ENCODE measurements at places on chromosomes 7 and 10. TPM values are rescaled to one million over a fixed set of nuclear protein-coding genes. Genes with fewer than 3 reads are reported as not detected.

- H3K4me3 ChIP-seq = no peak overlapping the region
- no peak overlapping the region for H3K27ac ChIP-seq
- no peaks in the 10 kb centered on the region for H3K36me3 ChIP-seq
Measured at GRCh38 chr10:30384701-30385201, 35.7 kb upstream of the MTPAP start.

- no peaks in the 10 kb centered on the region for H3K36me3 ChIP-seq
- no peaks in the 10 kb centered on the region for H3K27me3 ChIP-seq
- no peak overlapping the region for H3K4me3 ChIP-seq
- no peak for DNase-seq
- H3K4me1 ChIP-seq = peaks cover under 1% of the 10 kb centered on the region
- no peak overlapping the region for H3K27ac ChIP-seq
Measured at GRCh38 chr10:8289186-8289924, 234.9 kb downstream of the GATA3 start.

DNA sequence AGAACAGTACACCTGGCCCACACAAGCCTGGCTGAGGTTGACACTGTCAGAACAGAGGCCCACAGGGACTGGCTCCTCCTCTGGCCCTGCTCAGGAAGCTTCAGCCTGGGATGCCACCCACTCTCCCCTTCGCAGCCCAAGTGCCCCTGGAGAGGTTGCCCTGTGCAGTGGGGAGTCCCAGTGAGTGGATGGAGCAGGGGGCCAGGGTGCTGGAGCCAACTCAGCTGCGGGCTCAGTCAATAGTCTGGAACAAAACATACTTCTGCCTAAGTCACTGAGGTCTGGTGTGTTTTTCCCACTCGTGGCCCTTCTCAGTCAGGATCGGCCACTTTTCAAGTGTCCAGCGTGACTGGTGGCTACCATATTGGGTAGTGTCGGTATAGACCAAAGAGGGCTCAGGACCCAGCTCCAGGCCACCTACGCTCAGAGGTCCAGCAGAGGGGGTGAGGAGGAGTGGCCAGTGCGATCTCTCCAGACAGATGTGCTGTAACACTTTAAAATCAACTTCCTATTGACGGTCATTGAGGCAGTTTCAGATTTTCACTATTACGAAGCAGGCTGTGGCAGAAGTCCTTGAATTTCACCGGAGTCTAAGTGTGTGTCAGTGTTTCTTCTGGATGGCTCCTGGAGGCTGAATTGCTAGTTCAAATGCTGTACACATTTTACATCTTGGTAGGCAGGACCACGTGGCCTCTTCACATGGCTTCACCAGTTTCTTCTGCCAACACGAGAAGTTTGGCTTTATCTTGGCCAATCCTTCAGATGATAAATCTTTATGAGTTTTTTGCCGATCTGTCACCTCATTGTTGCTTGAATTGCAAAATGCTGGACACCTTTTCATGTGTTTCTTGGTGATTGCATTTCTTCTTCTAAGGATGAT lies 994 bp upstream of the GCK start:
- no peak for DNase-seq
- H3K4me1 ChIP-seq = peaks cover 4% of the 10 kb centered on the region
- H3K36me3 ChIP-seq = no peaks in the 10 kb centered on the region
- H3K4me3 ChIP-seq = no peak overlapping the region

GRCh38 chr10:103717341-103718246 lies 137.8 kb downstream of the SH3PXD2A start:
- H3K27ac ChIP-seq = no peak overlapping the region
- H3K27me3 ChIP-seq = no peaks in the 10 kb centered on the region
- DNase-seq = no peak
- no peak overlapping the region for H3K4me3 ChIP-seq
- no peaks in the 10 kb centered on the region for H3K36me3 ChIP-seq
- peaks cover 11% of the 10 kb centered on the region for H3K4me1 ChIP-seq

DNA sequence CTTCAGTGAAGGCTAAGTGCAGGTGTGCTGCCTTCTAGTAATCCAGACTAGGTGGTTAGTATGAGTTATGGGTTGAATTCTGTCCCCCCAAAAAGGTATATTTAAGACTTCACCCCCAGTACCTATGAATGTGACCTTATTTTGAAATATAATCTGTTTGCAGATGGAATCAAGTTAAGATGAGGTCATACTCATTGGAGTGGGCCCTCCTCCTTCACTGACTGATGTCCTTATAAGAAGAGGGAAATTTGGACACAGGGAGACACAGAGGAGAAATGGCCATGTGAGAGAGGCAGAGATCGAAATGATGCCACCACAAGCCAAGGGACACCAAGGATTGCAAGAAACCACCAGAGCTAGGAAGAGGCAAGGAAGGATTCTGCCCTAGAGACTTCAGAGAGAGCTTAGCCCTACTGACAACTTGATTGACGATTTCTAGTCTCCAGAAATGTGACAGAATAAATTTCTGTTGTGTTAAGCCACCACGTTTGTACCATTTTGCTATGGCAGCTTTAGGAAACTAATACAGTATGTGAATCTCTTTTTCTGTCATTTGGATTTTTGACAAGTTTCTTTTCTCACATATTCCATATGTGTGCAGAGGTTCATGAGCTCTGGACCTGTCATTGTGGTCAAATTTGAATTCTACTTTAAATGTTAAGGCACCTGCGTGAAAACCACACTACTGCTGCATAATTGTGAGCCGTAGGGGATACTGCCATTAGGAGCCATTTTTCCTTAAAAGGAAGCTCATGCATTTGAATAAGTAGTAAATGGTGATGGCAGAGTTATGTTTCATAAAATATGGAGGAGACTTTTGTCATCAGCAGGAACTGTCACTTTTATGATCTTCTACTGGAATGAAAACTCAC lies 2.6 kb upstream of the RPA3 start:
- no peaks in the 10 kb centered on the region for H3K27me3 ChIP-seq
- H3K36me3 ChIP-seq = peaks cover 2% of the 10 kb centered on the region
- H3K27ac ChIP-seq = no peak overlapping the region

- no peak overlapping the region for H3K4me3 ChIP-seq
- no peak for DNase-seq
- H3K36me3 ChIP-seq = no peaks in the 10 kb centered on the region
- no peaks in the 10 kb centered on the region for H3K4me1 ChIP-seq
- H3K27me3 ChIP-seq = peaks cover 58% of the 10 kb centered on the region
Measured at GRCh38 chr10:78731675-78732074, 337.1 kb upstream of the ZMIZ1 start.

DNA sequence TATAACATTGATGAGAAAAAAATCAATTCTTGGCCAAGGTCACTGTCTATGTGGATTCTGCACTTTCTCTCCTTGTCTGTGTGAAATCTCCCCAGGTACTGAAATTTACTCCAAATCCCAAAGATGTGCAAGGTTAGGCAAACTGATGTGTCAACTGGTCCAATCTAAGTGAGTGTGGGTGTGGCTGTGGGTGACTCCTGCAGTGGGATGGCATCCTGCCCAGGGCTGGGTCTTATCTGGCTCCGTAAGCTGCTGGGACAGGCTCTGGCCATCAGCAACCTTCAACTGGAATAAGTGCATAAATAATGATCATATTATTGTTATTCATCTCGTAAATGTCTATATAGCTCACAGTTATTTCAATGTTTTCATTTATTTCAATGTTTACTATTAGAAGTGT lies 79.3 kb downstream of the JCAD start:
- H3K4me1 ChIP-seq = no peaks in the 10 kb centered on the region
- no peaks in the 10 kb centered on the region for H3K27me3 ChIP-seq
- DNase-seq = no peak

DNA sequence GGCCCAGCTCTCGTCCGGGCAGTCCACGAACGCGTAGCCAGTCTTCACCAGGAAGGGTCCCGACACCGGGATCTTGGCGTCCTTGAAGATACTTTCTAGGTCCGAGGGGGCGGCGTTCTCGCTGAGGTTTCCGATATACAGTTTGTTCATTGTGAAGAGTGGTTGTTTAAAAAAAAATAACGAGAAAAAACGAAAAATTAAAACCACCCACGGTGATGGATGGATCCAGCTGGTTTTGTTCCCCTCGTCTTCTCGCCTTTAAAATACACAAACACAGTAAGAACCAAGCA lies 385 bp downstream of the IGF2BP3 start:
- H3K4me1 ChIP-seq = peaks cover 34% of the 10 kb centered on the region
- peaks cover 2% of the 10 kb centered on the region for H3K36me3 ChIP-seq
- H3K4me3 ChIP-seq = peak overlapping the region; percentile 89
- H3K27ac ChIP-seq = peak overlapping the region; percentile 62
- DNase-seq = no peak
- peaks cover 74% of the 10 kb centered on the region for H3K27me3 ChIP-seq

- no peak for DNase-seq
- peaks cover 5% of the 10 kb centered on the region for H3K4me1 ChIP-seq
- H3K27me3 ChIP-seq = no peaks in the 10 kb centered on the region
- no peak overlapping the region for H3K4me3 ChIP-seq
Measured at GRCh38 chr10:88540351-88540750, 42.8 kb downstream of the RNLS start.

GRCh38 chr10:54065106-54065505 lies 735.9 kb downstream of the PCDH15 start:
- no peaks in the 10 kb centered on the region for H3K27me3 ChIP-seq
- no peak overlapping the region for H3K4me3 ChIP-seq
- H3K27ac ChIP-seq = no peak overlapping the region
- H3K4me1 ChIP-seq = no peaks in the 10 kb centered on the region

- H3K36me3 ChIP-seq = no peaks in the 10 kb centered on the region
- no peak overlapping the region for H3K4me3 ChIP-seq
- no peak overlapping the region for H3K27ac ChIP-seq
- no peaks in the 10 kb centered on the region for H3K27me3 ChIP-seq
Measured at GRCh38 chr7:122064971-122065370, 79.1 kb downstream of the AASS start.

The CCDC172 gene
- total RNA-seq = not detected

The EPHA1 gene
- total RNA-seq = 9.4 TPM

The FFAR4 gene
- not detected for total RNA-seq

The ACSM6 gene
- total RNA-seq = not detected

The TEX36 gene
- not detected for total RNA-seq

Data from T-helper 17 cell (primary cell).